ENCODE measurements at places on chromosomes 2 and 18.

DNA sequence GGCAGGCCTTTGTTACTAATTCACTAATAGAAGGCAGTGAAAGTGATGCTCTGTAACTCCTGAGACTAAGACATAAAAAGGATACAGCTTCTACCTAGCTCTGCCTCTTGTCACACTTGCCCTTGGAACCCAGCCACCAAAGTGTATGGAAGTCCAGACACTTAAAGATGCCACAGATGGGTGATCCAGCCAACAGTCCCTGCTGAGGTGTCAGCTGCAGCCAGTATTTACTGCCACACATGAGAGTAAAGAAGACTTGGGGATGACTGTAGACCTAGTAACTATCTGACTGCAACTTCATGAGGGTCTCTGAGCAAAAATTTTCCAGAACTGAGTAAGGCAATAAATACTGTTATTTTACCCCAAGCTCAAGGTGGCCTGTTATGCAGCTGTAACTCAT lies 8.8 kb downstream of the IMMT start:
- no peak for DNase-seq

- DNase-seq = no peak
Measured at GRCh38 chr18:72325307-72325706, 218.8 kb downstream of the CBLN2 start.

- no peak for DNase-seq
Measured at GRCh38 chr2:54977149-54977548, 73.1 kb downstream of the RTN4 start.

DNA sequence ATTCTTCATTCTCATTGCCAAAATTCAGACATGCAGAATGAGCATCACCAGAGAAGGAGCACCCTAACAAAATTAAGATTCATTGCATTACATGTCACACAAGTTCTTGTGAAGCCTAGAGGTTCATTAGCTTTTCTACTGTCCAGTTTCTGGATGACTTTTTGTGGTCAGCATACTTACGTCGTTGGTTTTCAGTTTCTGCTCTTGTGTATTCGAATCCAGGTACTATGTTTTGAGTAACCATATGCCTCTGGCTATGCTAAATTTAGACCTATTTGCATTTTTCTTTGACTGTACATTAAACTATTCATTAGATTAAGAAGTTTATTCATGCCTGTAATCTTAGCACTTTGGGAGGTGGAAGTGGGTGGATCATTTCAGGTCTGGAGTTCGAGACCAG lies 251.3 kb downstream of the PARD3B start:
- DNase-seq = no peak

GRCh38 chr2:239040152-239040761 lies 192.4 kb downstream of the TWIST2 start:
- no peak for DNase-seq

DNA sequence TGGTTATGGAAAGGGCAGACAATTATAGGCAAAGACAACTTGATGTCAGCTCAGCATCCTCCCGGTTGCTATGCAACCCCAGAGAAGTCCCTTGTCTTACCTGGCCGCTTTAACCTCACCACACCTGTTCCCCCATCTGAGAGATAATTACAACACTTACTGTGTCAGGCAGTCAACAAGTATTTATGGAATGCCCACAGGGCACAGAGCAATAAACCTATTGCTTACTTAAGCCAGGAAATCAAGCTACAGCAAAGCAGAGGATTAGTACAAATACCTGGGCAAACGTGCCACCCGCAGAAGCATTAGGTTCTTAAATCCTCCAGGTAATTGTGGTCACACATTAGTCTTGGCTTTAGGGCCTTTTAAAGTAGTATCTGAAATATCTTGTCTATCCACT lies 320.4 kb upstream of the REV1 start:
- no peak for DNase-seq

DNA sequence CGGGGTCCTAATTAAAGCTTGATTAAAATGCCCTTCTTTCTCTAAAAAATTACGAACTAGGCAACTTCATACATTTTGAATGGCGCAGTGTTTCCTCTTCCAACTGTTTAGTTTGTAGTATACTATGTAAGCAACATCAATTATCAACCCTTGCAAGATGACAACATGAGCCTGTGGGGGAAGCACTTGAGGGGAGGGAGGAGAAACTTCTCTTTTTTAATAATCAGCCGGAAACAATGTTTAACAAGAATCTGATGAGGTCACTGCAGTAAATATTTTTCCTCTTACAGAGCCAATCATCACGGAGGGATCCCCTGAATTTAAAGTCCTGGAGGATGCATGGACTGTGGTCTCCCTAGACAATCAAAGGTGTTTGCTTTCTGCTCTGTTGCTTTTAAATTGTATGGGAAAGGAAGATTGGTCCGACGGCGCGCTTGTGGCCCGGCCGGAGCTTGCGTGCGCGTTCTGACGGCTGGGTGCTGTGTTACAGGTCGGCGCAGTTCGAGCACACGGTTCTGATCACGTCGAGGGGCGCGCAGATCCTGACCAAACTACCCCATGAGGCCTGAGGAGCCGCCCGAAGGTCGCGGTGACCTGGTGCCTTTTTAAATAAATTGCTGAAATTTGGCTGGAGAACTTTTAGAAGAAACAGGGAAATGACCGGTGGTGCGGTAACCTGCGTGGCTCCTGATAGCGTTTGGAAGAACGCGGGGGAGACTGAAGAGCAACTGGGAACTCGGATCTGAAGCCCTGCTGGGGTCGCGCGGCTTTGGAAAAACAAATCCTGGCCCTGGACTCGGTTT lies 5.3 kb upstream of the DLX1 start:
- no peak for DNase-seq

- DNase-seq = no peak
Measured at GRCh38 chr2:157150747-157151146, 106.8 kb upstream of the GALNT5 start.

DNA sequence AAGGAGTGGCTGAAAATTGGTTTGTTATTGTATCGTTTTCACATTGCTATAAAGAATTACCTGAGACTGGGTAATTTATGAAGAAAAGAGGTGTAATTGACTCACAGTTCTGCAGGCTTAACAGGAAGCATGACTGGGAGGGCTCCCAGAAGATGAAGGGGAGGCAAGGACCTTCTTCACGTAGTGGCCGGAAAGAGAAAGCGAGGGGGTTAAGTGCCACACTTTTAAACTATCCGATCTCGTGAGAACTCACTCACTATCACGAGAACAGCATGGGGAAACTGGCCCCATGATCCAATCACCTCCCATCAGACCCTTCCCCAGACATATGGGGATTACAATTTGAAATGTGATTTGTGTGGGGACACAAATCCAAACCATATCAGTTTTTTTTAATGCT lies 81.6 kb downstream of the FBXO15 start:
- DNase-seq = no peak
